ENCODE measurements at places on chromosomes 1 and 21.

- no peak for DNase-seq
These were observed 21.4 kb downstream of the MRAP start for GRCh38 chr21:32320059-32320458.

- no peak for DNase-seq
These were observed 233.9 kb downstream of the PTBP2 start for GRCh38 chr1:96955307-96956012.

- DNase-seq = no peak
These were observed 53.3 kb upstream of the SEC16B start for GRCh38 chr1:178023181-178023618.

GRCh38 chr1:33860671-33861070 lies 3.2 kb upstream of the HMGB4 start:
- DNase-seq = no peak

- no peak for DNase-seq
These were observed 110.2 kb downstream of the PSMG1 start for GRCh38 chr21:39073063-39073462.

DNA sequence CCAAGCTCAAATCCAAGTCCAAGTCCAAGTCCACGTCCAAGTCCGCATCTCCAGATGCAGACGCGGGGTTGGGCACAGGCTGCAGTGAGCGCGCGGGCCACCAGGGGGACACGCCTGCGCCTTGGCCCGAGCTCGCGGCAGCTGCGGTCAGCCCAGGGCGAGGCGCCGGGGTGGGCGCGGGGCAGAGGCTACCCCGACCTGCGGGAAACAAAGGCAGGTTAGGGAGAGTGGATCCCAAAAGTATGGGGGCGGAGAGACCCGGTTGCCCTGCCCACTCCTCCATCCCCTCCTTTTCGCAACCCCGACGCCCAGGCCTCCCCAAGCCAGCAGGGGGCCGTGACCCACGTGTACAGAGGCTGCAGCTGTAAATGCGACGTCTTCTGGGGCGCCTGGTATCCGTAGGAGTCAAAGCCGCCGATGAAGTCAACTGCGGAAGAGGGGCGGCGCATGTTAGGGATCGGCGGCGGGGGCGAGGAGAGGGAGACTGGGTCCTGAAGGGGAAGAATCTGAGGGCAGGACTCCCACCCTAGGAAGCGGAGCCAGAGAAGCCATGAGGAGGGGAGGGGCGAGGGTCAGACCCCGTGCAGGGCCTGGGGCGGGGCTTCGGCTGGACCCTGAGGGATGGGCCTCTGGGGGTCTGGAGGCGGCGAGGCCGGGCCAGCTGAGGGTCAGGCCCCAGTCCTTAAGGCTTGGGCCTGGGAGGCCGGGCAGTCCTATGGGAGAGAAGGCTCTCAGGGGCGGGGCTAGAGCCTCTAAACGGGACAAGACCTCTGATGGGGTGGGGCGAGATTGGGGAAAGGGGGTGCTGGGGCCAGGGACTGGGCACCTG lies 58.0 kb downstream of the NKAIN1 start:
- DNase-seq = peak; percentile 4

DNA sequence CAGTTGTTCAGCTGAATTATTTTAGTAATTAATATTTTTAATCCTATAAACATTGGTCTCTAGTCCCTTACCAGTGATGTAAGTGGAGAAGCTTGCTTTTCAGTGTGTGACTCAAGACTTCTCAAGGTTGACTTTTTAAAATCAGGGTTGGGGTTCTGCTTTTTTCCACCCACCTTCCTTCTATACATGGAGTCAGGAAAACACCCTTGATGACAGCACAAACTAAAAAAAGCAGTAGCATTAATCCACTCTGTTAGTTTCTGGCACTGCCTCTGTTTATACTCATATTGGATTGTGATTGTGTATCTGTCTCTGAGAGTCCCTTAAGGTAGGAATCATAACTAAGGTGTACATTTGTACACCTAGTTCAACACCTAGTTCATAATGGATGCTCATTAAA lies 8.3 kb upstream of the PLEKHO1 start:
- DNase-seq = no peak

GRCh38 chr21:44815852-44816628 lies 1.8 kb downstream of the SUMO3 start:
- no peak for DNase-seq

DNA sequence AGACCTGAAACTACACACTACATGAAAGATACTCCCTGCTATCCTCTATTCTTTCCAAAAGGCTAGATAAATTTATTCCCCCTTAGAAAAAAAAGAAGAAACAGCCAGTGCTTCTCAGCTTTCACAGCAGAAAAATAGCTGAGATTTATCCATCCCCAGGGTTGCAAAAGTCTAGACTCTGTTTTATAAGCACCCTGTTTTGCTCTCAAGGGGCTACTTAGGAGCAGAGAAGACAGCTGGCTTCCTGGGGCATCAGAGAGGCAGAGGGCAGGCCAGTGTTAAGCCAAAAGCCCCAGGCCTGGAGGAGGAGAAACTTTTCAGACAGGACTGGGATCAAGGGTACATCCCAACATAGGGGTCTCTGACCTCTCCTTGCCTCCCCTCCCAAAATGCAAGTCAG lies 3.9 kb downstream of the LAMB3 start:
- no peak for DNase-seq

- no peak for DNase-seq
These were observed 311.0 kb downstream of the MRPL39 start for GRCh38 chr21:25296252-25296651.

DNA sequence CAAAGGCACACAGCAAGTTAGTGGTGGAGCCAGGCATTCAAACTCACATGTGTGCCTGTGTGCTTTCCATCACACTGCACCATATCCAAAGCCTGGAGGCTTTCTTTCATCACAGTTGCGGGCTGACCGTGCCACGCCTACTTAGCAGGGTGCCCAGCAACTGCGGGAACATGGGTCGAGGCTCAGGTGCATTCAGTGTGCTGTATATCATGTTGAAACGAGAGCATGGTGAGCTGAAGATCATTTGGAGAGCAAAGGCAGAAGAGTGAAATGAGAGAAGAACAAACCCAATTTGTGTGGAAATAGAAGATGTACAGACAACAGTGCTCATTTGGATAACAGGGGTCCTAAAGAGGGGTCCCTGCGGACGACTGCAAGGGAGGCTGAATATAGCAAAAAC lies 46.5 kb downstream of the FAM78B start:
- no peak for DNase-seq

- DNase-seq = peak; percentile 51
These were observed 684 bp downstream of the ZBTB8B start for GRCh38 chr1:32465578-32465933.

DNA sequence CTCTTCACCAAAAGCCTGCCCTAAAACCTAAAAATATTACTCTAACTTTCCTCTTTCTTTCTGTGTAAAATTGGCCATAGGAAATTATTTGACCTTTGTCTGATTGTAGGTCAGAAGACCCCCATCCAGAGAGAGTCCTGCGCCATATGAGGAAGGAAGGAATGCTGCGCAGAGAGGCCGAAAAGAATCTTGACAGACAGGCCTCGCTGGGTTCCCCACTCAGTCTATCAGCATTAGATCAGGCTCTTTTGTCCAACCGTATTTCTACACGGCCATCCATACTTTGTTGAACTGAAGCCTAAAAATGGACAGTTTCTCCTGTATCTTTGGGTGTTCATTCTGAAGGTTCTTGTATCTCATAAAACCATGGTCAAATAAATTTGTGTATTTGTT lies 4.3 kb upstream of the SLC30A2 start:
- no peak for DNase-seq
